Smooth muscle cell of the pulmonary artery (primary cell): ENCODE measurements at places on chromosomes 2 and 18. TPM values are rescaled to one million over a fixed set of nuclear protein-coding genes. Genes with fewer than 3 reads are reported as not detected.

AQP12A gene
- total RNA-seq = not detected in 2 replicates

LYG1 gene
- 0.59 and 0.86 TPM in 2 replicates for total RNA-seq

FAM237A gene
- not detected in 2 replicates for total RNA-seq

DUSP2 gene
- 2.3 and 2.9 TPM in 2 replicates for total RNA-seq

GALR1 gene
- not detected in 2 replicates for total RNA-seq

STPG4 gene
- total RNA-seq = 0.07 and 0.20 TPM in 2 replicates

KCNIP3 gene
- total RNA-seq = 0.65 and 2.0 TPM in 2 replicates

SLC20A1 gene
- total RNA-seq = 139 and 319 TPM in 2 replicates

KCNG2 gene
- total RNA-seq = not detected in 2 replicates

CCDC85A gene
- total RNA-seq = 0.13 and 1.6 TPM in 2 replicates

SLC25A52 gene
- 0.20 and 0.23 TPM in 2 replicates for total RNA-seq

INO80C gene
- 2.7 and 6.5 TPM in 2 replicates for total RNA-seq

FNDC4 gene
- total RNA-seq = 39.9 and 52.9 TPM in 2 replicates

MAP2 gene
- total RNA-seq = 10.7 and 20.1 TPM in 2 replicates

STAT4 gene
- total RNA-seq = 0.56 and 5.4 TPM in 2 replicates

LOXHD1 gene
- total RNA-seq = not detected in 2 replicates

FKBP1B gene
- 6.8 and 7.9 TPM in 2 replicates for total RNA-seq

BUB1 gene
- 5.1 and 27.0 TPM in 2 replicates for total RNA-seq

GPC1 gene
- 150 and 191 TPM in 2 replicates for total RNA-seq

TACR1 gene
- total RNA-seq = 0.26 and 0.73 TPM in 2 replicates

HRH4 gene
- 0.07 and 0.17 TPM in 2 replicates for total RNA-seq

G6PC2 gene
- total RNA-seq = not detected in 2 replicates

SMIM21 gene
- not detected in 2 replicates for total RNA-seq

MAP3K2 gene
- total RNA-seq = 54.9 and 68.5 TPM in 2 replicates

IRS1 gene
- total RNA-seq = 20.7 and 24.5 TPM in 2 replicates
